ENCODE measurements at places on chromosomes 7 and 10.
A peak's percentile ranks its signal among the peaks of the same experiment; 100 is the strongest.

- no peak for DNase-seq
Measured at GRCh38 chr10:116470768-116471415, 43.2 kb downstream of the PNLIPRP3 start.

DNA sequence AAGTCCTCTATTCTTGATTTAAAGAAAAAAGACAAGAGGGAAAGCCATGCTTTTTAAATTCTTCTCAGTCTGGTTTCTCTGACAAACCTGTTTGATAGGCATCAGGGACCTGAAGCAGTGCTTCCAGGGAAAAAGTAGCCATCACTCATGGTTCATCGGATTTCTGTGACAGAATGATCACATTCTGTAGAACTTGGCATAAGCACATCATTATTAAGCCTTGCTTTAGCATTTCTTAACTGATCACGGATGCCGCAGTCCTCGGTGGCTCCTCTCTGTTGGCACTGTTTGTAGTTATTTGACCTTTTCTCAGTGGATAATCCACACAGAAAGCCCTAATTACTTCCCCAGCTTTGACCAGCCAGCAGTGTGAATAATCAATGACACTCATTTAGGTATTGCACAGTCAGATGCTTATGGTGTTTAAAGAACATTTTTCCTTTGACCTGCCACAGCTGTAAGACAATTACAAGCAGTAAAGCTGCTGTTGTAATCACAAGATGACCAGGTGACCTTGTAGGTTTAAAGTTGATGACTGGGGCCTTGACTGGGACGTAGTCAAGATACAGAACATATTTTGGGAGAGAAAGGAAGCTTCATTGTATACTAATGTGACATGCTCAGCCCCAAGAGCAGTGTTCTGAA, 64.4 kb upstream of the SKAP2 start:
- no peak for DNase-seq

DNA sequence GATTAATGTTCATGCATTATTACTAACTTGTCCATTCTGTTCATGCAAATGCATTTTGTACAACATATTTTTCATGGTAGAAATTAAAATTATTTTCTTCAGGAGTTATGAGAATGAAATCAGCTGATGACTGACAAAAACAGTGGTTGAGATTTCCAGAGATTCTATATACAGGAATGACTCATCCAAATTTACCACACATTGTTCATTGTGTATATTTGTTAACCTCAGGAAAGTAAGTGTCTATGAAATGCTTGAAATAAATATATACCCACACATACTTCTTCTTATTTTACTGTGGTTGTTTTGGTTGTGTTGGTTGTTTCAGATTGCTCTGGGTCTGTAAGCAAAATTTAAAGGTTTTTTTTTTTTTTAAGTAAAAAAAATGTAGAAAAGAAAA, 108.1 kb upstream of the SP8 start:
- DNase-seq = no peak

DNA sequence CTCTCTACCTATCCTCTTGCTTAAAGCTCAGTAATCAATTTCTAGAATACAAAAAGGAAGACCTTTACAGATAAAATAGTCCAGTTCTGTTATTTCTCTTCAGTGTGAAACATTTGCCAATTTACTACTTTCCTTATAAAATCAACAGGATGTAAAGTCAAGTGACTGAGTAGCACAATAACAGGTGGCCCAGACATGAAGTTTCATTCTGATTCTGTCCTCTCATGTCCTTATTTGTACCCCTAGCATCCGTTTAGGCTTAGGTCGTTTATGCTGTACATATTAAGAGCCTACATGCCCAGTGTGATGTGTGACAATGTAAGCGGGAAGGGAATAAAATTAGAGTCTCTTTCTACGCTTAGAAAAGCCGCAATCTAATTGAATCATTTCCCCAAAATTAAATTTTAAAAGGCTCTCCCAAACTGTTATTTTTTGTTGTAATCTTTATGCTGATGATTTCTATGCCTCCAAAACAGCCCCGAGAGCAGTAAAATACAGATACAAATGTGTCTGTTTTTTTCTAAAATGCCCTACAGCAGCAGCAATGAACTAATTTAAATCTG, 29.1 kb downstream of the EPC1 start:
- DNase-seq = no peak

- no peak for DNase-seq
Measured at GRCh38 chr10:79246606-79247275, 100.5 kb upstream of the PPIF start.

DNA sequence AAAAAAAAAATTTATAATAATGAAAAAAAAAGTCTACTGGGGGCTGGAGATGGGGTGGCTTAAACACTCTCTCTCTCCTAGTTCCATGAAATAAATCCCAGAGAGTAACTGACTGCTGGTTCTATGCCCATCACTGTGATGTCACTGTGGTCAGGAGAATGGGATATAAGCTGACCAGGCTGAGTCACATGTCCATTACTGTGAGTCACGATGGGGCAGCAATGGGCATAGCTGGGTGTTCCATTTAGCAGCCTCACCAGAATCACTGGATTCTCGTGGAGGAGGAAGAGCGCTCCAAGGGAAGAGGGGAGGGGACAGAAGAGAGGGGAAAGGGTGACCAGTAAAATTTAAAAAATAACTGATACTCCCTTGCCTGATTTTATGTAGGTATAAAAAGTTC, 37.1 kb downstream of the MASTL start:
- no peak for DNase-seq

GRCh38 chr7:26978146-26978545, 113.8 kb upstream of the SKAP2 start:
- DNase-seq = no peak

DNA sequence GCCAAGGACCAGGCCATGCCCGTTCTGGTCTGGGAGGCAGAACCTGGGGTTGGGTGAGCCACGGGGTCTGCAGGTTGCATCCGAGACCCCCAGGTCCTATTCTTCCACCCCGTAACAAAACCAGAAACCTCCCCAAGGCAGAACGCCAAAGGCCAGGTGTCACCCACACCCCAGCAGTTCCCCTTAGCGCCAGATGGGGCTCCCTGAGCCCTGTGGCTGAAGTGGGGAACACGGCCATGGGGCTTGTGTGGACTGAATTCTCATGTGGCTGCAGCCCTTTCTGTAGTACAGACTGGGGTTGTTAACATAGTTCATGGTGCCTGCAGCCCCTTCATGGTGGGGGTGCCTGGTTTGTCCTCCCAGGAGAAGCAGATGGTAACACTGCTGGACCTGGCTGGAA, 10.2 kb downstream of the BRI3 start:
- DNase-seq = no peak

- DNase-seq = no peak
Measured at GRCh38 chr7:21023841-21024484, 237.3 kb upstream of the SP8 start.

GRCh38 chr7:141114029-141114664, 40.3 kb downstream of the TMEM178B start:
- no peak for DNase-seq

DNA sequence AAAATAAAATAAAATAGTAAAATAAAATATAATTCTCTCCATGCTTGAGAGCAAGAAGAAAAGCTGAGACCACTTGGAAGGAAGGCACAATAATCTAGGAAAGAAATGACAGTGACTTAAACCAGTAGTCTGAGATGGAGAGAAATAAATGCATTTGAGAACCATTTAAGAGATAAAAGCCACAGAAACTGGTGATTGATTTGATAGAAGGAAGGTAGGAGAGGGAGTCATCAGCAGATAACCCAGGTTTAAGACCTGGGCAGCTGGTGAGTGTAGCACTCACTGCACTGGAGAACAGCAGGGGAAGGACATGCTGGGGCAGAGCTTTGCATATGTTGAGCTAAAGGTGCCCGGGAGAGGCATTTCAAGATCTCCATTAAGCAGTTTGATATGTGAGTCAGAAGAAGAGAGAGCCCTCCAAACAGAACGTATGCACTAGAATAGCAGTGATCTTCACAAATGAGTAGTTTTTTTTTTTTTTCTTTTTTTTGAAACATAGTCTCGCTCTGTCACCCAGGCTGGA, 268.0 kb downstream of the DYNC1I1 start:
- no peak for DNase-seq

DNA sequence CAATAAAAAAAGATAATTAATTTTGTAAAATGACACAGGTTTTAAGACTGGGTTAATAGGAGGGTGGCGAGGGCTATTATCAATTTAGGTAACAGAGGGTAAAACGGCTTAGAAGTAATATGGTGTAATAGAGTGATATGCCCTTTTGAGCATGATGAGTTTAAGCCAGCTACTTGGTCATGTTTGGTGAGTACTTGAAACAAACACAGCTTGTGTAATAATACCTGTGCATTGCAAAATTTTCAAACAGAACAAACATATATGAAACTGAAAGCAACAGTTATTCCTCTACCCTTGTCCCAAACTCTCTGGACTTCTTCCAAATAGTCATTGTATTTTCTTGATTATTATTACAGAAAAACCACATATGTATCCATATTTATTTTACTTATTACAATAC, 241.7 kb downstream of the MAGI2 start:
- DNase-seq = no peak

GRCh38 chr10:86730227-86730626, 26.2 kb upstream of the BMPR1A start:
- no peak for DNase-seq

DNA sequence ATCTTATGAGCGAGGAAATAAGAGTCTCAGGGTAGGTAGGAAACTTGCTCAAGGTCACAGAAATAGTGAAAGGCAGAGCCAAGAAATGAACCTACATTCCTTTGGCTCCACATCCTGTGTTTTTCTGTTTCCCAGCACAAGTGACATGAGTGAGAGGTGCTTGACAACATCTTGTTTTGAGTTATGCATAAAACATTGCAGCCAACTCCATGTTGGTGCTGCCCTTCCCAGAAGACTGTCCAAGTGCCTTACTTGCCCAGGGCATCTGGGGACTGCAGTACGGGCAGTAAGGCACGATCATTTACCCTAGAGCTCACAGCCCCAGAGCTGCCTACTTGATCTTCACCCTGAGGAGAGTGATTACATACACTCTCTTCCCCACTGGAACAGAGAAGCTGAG, 148.8 kb downstream of the NOC3L start:
- no peak for DNase-seq

GRCh38 chr7:126657137-126657536, 595.6 kb downstream of the GRM8 start:
- DNase-seq = no peak

GRCh38 chr10:105161149-105161548, 520.1 kb downstream of the SORCS3 start:
- DNase-seq = no peak

DNA sequence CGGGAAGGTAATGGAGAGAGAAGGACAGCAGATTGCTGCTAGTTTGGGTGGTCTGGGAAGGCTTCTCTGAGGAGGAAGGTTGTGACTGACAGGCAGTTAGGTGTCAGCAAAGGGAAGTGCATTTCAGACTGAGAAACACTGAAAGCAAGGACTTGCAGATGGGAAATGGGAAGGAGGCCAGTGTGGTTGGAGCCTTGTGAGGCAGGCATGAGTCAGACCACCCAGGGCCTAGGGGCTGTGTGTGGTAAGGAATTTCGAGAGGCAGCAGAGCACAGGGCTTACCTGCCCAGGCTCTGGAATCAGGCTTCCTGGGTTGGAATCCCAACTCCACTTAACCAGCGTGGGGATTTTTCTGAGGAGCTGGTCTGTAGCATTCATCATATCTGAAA, 53.5 kb downstream of the NRF1 start:
- DNase-seq = no peak

GRCh38 chr10:14625192-14625631, 149.5 kb downstream of the FAM107B start:
- DNase-seq = no peak

DNA sequence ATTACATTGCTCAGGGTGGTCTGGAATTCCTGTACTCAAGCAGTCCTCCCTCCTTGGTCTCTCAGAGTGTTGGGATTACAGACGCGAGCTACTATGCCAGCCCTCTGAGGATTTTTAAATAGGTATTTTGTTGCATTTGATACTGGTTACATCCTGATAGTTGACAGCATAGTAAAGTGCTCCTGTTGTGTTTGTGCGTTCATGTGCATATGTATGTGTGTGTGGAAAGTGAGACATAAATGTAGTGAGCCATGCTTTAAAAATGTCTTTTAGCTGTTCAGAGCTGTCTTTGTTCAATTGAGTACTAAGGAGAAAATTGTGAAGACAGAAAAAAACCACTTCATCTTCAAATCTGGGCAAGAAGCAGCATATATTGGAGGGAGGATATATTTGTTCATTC, 27.8 kb downstream of the ZNRF2 start:
- no peak for DNase-seq

DNA sequence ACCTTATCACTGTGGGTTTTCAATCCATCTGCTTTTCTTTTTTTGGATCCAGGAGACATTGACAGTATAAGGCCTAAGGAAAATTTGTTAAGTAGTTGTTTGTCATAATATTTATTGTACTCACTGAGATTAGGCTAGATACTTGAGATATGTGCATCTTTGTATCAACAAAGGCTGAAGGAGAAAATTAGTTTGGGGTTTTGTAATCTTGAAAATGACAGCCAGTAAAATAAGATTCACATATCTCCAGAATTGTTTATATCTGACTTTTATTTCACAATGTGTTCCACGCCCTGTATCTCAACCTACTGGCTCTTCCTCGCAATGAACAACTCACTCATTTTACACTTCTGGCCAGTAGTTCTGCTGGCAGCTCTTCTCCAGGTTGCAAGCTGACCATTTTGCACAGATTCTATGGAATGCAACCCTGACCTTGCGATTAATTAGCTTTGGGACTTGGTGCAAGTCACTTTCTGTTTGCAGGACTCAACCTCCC, 132.7 kb downstream of the GATA3 start:
- no peak for DNase-seq

DNA sequence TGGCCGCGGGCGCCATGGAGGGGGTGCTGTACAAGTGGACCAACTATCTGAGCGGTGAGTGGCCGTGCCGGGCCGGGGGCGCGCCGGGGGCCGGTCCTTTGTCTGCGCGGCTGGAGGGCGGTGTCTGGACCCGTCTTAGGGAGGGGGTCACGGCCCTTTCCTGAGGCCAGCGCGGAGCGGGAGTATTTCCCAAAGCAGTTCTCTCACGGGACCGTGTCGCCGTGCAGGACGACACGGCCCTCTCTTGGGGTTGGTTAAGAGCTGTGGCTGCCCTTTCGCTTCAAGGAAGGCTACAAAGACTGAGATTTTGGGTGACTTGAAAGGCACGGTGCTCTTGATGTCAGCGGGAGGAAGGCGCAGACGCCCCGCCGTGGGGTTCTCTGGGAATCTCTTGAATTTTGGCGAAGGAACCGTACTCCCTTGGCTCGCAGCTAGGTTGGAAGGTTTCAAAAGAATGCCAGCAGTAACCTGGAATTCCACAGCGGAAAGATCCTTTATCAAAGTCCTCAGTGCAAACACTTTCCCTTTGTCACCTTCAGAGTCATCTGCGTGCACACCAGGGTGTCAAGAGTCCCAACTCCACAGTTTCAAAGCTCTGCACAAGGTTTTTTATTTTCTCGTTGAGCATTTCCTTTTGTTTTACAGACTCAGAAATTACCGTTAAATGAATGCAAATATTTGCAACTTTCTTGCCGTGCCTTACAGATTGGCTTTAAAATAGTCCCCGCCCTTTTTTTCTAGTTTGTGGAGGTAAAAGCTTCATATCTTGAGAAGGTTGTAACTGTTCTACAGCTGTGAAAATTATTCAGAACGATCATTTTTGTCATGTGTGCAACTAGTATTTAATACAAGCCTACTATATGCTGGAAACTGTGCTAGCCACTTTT, 780 bp downstream of the PLEKHA8 start:
- DNase-seq = peak; percentile 23

Data from stimulated activated CD4-positive, alpha-beta T cell treated with anti-CD3 and anti-CD28 coated beads, Interleukin-4, amount 100 ng/mL, for 24 hours (primary cell).